Upper lobe of right lung (tissue), 1 donor: ENCODE measurements at places on chromosomes 13 and 19. TPM values are rescaled to one million over a fixed set of nuclear protein-coding genes. Genes with fewer than 3 reads are reported as not detected.
A peak's percentile ranks its signal among the peaks of the same experiment; 100 is the strongest.

- H3K27me3 ChIP-seq, result no peaks in the 10 kb centered on the region
- H3K4me3 ChIP-seq, result no peak overlapping the region
- no peak overlapping the region for H3K27ac ChIP-seq
- DNase-seq, result no peak
- H3K36me3 ChIP-seq, result peaks cover 30% of the 10 kb centered on the region
These were observed 3.3 kb upstream of the PHLDB3 start for GRCh38 chr19:43507880-43508279.

DNA sequence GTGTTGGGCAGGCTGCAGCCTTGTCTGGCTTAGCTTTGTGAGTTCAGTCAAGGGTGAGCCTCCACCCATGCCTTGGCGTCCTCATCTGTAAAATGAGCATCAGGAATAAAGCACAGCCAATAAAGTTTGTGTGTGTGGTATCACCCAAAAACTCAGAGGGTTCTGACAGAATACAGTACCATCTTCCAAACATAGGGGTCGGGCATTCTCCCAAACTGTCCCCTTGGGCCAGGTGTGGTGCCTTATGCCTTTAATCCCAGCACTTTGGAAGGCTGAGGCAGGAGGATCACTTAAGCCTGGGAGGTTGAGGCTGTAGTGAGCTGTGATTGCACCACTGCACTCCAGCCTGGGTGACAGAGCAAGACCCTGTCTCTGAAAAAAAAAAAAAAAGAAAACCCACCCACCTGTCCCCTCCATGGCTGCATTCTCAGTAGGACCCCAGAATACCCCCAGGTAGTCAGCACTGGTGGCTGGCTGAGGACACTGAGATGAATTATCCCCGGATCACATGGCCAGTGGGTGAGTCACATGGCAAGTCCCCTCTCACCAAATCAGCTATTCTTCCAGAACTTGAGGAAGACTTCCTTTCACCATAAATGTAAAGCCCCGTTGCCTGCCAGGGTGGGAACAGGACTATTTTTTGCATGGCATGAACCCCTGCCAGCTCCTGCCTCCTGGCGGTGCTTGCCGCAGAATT lies 18.6 kb downstream of the POP4 start:
- no peaks in the 10 kb centered on the region for H3K36me3 ChIP-seq
- H3K4me3 ChIP-seq, result no peak overlapping the region
- H3K27ac ChIP-seq, result no peak overlapping the region
- no peak for DNase-seq

- H3K4me1 ChIP-seq, result no peaks in the 10 kb centered on the region
- H3K27ac ChIP-seq, result no peak overlapping the region
- DNase-seq, result no peak
- H3K27me3 ChIP-seq, result no peaks in the 10 kb centered on the region
These were observed 345.3 kb downstream of the SLITRK1 start for GRCh38 chr13:83536941-83537340.

GRCh38 chr13:114279758-114280355 lies 1.5 kb upstream of the UPF3A start:
- peak overlapping the region; percentile 94 for H3K27ac ChIP-seq
- DNase-seq, result no peak
- no peak overlapping the region for H3K4me3 ChIP-seq

GSX1 gene
- total RNA-seq, result not detected

DNA sequence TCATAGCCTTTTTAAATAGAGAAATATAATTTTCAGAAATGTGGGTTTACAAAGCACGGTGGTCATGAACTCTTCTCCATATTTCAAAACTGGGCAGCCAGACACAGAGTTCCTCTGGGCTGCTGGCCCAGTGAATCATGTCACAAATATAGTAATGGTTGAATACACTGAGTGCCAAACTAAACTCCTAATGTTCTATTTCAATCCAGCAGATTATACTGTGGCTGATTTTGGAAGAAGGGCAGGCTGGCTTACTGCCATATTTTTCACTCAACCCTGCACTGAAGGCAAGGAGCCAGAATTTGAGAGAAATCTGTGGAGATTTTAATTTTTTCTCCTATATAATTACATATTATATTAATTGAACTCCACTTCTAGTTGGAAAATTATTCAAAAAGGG lies 17.0 kb upstream of the PRR20A start:
- no peak overlapping the region for H3K4me3 ChIP-seq
- H3K36me3 ChIP-seq, result no peaks in the 10 kb centered on the region
- no peak overlapping the region for H3K27ac ChIP-seq
- H3K27me3 ChIP-seq, result no peaks in the 10 kb centered on the region
- no peaks in the 10 kb centered on the region for H3K4me1 ChIP-seq

GRCh38 chr13:111859354-111860230 lies 207.4 kb upstream of the SOX1 start:
- H3K36me3 ChIP-seq, result no peaks in the 10 kb centered on the region
- no peak for DNase-seq
- H3K4me3 ChIP-seq, result no peak overlapping the region
- no peaks in the 10 kb centered on the region for H3K4me1 ChIP-seq

CRX gene
- total RNA-seq, result not detected

DNA sequence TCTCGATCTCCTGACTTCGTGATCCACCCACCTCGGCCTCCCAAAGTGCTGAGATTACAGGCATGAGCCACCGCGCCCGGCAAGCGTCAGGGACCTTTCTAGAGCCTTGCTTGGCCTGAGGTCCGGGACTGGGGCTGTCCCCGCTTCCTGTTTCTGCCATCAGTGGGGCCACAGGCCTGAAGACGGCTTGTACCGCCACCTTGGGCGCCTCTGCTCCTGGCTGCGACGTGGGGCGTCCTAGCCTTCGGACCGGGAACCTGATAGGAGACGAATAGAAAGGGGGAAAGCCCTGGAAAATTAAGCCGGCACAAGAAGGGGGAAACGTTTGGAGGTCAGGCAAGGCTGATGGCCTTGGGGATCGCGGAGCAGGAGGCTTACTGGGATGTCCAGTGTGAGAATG lies 35.1 kb downstream of the RNF6 start:
- H3K4me1 ChIP-seq, result peaks cover 8% of the 10 kb centered on the region
- no peak for DNase-seq
- H3K27ac ChIP-seq, result no peak overlapping the region
- H3K27me3 ChIP-seq, result no peaks in the 10 kb centered on the region
- peak overlapping the region; percentile 70 for H3K4me3 ChIP-seq

CEACAM19 gene
- 7.6 TPM for total RNA-seq

OCEL1 gene
- 31.6 TPM for total RNA-seq

C19orf18 gene
- 0.90 TPM for total RNA-seq

- H3K36me3 ChIP-seq, result no peaks in the 10 kb centered on the region
- peaks cover 6% of the 10 kb centered on the region for H3K4me1 ChIP-seq
- no peaks in the 10 kb centered on the region for H3K27me3 ChIP-seq
- H3K27ac ChIP-seq, result no peak overlapping the region
These were observed 3.6 kb upstream of the DNAJC15 start for GRCh38 chr13:43019811-43020210.

DNA sequence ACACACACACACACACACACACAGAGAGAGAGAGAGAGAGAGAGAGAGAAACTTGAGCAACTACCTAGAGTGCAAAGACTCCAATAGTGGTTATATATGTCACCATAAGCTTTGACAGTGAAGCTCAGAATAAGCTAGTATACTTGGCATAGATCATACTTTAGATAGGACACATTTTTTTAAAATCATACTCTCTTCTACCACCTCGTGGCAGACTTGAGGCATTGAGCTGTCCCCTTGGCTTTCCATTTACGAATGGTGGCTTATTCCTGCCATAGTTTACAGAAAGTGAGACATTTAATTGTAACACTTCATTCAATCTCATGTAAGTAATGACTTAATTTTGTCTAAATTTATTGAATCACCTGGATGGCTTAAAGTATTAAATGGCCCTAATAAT lies 108.2 kb downstream of the EDNRB start:
- no peaks in the 10 kb centered on the region for H3K36me3 ChIP-seq
- DNase-seq, result no peak
- H3K4me1 ChIP-seq, result no peaks in the 10 kb centered on the region
- H3K27me3 ChIP-seq, result no peaks in the 10 kb centered on the region

GRCh38 chr13:45807520-45808099 lies 43.9 kb downstream of the SIAH3 start:
- H3K27ac ChIP-seq, result no peak overlapping the region
- no peak for DNase-seq
- H3K4me3 ChIP-seq, result no peak overlapping the region
- no peaks in the 10 kb centered on the region for H3K4me1 ChIP-seq
- H3K27me3 ChIP-seq, result no peaks in the 10 kb centered on the region
- H3K36me3 ChIP-seq, result no peaks in the 10 kb centered on the region

GRCh38 chr13:46160471-46161066 lies 21.4 kb downstream of the LCP1 start:
- peaks cover 9% of the 10 kb centered on the region for H3K4me1 ChIP-seq
- H3K36me3 ChIP-seq, result peaks cover 24% of the 10 kb centered on the region
- H3K27me3 ChIP-seq, result no peaks in the 10 kb centered on the region
- H3K4me3 ChIP-seq, result no peak overlapping the region
- H3K27ac ChIP-seq, result no peak overlapping the region
- DNase-seq, result no peak

GPI gene
- total RNA-seq, result 144 TPM

- no peak overlapping the region for H3K4me3 ChIP-seq
- H3K36me3 ChIP-seq, result no peaks in the 10 kb centered on the region
- H3K4me1 ChIP-seq, result peaks cover 9% of the 10 kb centered on the region
- no peak overlapping the region for H3K27ac ChIP-seq
- DNase-seq, result no peak
- H3K27me3 ChIP-seq, result no peaks in the 10 kb centered on the region
These were observed 74.8 kb upstream of the TM9SF2 start for GRCh38 chr13:99426426-99426825.

GRCh38 chr13:105193026-105193425 lies 1342.4 kb downstream of the EFNB2 start:
- no peaks in the 10 kb centered on the region for H3K4me1 ChIP-seq
- H3K27ac ChIP-seq, result no peak overlapping the region
- no peaks in the 10 kb centered on the region for H3K36me3 ChIP-seq

GRCh38 chr13:36736119-36736726 lies 62.4 kb downstream of the SERTM1 start:
- H3K4me3 ChIP-seq, result no peak overlapping the region
- no peaks in the 10 kb centered on the region for H3K27me3 ChIP-seq
- no peak for DNase-seq
- no peaks in the 10 kb centered on the region for H3K36me3 ChIP-seq
- H3K4me1 ChIP-seq, result no peaks in the 10 kb centered on the region
- no peak overlapping the region for H3K27ac ChIP-seq
